ENCODE measurements at places on chromosomes 13 and 19.
A peak's percentile ranks its signal among the peaks of the same experiment; 100 is the strongest.

DNA sequence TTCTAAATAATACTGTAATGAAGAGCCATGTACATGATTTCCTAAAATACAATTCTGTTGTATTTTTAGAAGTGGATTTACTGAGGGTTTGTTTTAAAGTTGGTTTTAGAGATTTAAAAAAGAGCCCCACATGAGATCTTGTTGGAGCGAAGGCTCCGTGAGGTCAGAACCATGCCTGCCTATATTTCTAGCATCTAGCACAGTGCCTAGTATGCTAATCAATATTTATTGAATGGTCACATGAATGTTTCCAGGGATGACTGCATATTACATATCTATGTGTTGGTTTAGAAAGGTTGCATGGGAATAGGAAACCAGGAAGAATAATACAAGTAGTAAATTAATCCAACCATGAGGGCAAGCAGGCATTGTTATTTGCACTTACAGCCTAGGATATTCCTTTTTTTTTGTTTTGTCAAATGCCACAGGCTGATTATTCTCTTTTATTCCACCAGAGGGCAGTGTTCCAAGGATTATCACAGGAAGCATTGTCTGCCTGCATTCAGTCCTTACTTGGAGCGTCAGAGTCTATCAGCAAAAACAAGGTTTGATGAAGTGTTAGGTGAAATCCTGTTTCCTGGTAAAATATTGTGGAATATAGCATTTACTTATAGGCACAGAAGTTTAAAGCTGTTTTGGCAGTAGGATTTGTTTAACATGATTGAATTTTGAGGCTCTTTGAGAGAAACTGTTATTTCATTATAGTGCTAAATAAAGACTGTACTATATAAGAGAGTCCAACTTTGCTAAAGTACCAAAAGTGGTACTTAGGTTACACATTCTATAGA lies 46.8 kb downstream of the COG3 start:
- DNase-seq: peak; percentile 76

GRCh38 chr19:43682824-43683661 lies 13.1 kb upstream of the PLAUR start:
- DNase-seq: no peak

DNA sequence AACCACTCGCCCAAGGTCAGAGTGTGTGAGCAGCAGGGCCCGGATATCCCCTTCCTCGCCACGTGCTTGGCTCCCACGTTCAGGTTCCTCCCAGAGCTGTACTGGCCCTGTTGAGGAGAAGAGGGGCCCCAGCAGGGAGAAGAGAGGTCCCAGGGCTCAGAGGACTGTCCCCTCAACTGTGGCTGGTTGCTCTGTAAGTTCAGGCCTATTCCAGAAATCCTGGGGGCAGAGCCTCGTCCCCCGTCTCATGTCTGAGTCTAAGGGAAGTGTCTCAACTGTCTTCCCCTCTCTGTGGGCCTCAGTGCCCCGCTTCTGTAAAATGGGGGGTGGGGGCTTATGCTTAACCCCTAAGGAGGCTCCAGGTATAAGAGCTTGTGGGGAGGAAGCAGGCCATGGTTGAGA lies 3.9 kb downstream of the PPP5C start:
- no peak for DNase-seq

GRCh38 chr19:49333418-49333805 lies 1.8 kb upstream of the CD37 start:
- DNase-seq: no peak

GRCh38 chr19:6023085-6023682 lies 45.2 kb upstream of the RANBP3 start:
- DNase-seq: no peak

DNA sequence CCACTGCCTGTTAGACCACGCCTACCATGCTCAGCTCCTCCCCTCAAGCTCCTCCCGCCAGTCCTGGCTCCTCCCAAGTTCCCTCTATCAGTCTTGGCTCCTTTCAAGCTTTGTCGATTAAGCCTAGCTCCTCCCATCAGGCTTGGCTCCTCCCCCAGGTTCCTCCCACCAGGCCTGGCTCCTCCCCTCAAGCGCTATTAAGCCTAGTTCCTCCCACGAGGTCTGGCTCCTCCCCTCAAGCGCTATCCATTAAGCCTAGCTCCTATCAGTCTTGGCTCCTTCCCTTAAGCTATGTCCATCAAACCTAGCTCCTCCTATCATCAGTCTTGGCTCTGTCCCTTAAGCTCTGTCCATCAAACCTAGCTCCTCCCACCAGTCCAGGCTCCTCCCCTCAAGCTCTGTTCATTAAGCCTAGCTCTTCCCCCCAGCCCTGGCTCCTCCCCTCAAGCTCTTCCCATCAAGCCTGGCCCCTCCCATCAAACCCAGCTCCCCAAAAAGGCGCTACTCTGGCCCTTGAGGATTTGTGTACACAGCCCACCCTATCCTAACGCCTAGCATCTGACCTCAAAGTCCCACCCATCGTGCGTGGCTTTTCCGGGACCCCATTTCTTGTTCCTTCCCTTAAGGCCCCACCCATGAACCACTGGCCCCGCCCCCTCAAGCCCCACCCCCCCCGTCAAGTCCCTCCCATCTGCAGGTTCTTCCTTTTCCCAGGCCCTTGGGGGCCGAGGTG lies 10.0 kb downstream of the CAMSAP3 start:
- peak; percentile 79 for DNase-seq

DNA sequence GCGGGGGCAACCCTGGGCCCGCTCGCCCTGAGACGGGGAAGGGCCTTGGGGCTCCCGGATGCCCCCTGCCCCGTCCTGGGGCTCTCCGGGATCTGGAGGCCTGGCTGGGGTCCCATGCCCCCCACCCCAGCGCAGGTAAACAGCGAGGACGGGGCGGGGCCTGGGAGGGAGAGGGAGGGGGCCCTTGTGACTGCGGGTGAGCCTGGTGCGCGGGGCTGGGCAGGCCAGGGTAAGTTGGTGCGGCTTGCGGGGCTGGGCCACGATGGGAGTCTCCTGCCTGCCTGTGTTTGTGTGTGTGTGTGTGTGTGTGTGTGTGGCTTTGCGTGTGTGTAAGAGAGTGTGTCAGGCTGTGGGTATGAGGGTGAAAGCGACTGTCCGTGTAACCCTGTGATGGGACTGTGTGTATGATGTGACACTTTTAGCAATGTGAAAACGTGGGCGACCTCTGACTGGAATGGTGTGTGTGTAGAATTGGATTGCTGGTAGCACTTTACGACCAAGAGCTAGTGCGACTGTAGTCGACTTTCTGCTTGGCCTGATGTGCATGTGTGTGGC lies 426 bp downstream of the KLC3 start:
- DNase-seq: no peak

DNA sequence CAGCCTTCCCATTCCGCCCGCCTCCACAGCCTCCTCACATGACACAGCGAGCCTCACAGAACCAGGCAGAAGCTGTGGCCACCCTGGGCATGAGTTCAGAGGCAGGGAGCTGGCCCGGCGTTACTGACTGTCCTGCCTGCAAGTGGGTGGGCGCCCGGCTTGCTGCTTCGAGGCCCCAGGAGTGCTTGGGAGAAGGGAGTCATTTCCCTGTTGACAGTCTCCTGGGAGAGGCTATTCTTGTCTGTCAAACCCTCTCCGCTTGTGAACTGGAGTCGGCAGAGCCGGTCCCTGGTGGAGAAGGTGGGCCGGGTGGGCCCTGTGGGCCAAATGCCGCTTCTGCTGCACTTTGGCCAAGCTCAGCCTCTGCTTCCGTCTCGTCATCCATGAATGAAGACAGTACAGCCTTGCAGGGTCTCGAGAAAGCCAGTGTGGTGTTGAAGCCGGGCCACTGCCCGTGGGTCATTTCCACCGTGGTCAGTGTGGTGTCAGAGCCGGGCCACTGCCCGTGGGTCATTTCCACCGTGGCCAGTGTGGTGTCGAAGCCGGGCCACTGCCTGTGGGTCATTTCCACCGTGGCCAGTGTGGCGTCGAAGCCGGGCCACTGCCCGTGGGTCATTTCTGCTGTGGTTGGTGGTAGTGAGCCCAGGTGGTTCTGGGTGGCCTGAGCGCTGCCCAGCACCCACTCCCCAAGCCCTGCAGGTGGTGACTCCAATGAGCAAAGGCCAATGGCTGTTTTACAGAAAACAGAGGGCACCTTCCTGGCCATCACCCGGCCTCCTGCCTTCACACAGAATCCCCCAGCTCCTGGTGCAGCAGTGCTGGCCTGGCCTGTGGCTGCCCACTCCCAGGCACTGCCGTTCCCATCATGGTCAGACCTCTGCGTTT lies 13.5 kb upstream of the F7 start:
- DNase-seq: no peak

DNA sequence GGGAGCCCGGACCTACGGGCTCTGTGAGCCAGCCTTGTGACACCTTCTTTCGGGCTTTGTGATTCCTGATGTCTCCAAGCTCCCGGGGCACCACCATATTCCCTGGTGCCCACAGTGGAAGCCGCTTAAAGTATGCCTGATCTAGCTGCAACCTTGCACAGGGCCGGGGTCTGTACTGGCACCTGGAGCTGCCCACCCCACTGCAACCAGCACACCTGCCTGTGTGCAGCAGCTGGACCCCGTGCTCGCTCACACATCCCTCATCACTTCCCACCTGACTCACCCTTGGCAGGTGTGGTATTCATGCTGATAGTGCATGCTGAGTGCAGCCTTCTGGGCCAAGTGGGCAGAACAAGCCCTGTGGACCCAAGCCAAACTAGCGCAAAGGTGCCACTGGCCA lies 1981.1 kb upstream of the PCDH20 start:
- no peak for DNase-seq

- peak; percentile 91 for DNase-seq
These were observed at the start of gene MOB3A for GRCh38 chr19:2096034-2096479. TSS of gene MOB3A (minus strand) at chr19:2096326. CDS start at chr19:2078560, 17,766 bp downstream.

GRCh38 chr13:50999641-51000040 lies 90.0 kb downstream of the RNASEH2B start:
- DNase-seq: no peak

- DNase-seq: no peak
These were observed 109.9 kb downstream of the COL4A1 start for GRCh38 chr13:110197026-110197425.

DNA sequence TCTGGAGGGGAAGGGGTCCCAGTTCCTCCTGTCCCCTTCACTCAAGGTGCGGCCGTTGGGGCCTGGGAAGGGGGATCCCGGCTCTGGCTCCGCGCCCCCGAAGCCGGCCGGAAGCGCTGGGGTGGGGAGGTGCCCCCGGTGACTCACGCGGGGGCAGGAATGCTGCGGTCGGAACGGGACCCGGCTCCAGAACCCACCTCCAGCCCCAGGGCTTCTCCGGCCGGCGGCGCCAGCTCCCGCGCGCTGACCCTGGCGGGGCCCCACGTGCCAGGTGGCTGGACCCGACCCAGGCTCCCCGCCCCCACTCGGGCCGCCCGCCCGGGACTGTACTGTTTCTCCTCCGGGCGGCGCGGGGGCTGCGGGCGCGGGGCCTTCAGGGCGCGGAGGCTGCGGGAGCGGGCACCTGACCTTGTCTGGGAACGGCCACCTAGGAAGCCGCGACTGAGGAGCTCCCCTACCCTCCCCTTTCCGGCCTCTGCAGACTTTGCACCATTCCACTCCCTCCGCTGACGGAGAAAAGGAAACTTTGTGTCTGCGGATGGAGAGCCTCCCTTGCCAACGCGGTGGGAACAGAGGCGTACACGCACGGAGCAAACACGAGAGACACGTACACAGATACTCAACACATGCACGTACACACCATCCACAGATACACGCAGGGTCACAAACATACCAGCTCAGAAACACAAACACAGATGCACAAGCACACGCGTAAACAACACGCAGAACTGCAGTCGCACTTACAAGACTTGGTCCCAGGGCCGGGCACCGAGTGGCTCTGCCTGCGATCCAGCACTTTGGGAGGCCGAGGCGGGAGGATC lies 7.2 kb downstream of the AXL start:
- DNase-seq: no peak

DNA sequence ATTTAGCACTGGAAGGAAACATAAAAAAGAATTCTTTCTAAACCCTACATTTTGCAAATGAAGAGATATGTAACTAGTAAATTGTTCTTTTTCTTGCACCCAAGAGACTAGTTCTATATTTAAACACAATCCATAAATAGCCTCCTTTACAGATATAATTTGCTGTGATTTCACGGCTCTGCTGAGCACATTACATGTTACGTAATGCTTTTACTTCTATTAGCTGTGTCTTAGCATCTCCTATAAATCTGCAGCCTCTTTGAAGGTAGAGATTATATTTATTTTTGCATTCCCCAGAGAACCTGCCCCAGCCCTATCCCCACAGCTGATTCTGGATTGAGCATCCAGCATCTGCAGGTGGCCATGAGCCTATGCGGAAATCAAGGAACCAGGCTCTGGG lies 32.2 kb downstream of the LACC1 start:
- DNase-seq: no peak

- DNase-seq: no peak
These were observed 16.3 kb downstream of the ZNF558 start for GRCh38 chr19:8815780-8816179.

- peak; percentile 80 for DNase-seq
These were observed 41.8 kb upstream of the ZNF429 start for GRCh38 chr19:21463449-21464105.

- no peak for DNase-seq
These were observed 20.8 kb downstream of the TCF3 start for GRCh38 chr19:1631557-1632100.

DNA sequence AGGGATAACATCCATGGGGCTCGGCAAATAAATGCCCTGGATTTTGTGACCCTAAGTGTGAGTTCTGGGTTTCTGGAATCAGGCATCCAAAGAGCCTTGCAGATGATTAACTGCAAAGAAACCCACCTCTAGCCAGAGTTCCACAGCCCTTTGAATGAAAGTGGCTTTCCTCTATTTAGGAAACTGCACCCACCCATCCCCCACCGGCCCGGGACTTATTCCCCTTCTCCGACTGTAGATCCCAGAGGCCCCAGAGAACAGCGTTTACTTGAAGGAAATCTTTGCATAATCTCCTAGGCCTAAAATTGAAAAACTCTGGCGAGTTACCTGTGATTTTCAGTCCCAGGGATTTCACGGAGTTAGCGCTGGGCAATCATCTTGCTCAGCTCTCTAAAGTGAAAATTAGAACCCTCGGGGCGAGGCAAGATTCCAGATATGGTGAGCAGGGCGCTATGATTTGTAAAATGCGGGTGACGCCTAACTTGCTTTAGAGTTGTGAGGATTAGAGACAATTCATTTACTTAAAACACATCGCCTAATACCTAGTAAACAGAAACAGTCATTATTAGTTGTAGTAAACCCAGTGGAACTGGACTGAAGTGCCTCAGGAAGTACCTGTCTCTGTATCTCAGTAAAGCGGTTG lies 9.4 kb downstream of the URAD start:
- no peak for DNase-seq

- DNase-seq: no peak
These were observed 19.0 kb downstream of the FNDC3A start for GRCh38 chr13:48994706-48995105.

DNA sequence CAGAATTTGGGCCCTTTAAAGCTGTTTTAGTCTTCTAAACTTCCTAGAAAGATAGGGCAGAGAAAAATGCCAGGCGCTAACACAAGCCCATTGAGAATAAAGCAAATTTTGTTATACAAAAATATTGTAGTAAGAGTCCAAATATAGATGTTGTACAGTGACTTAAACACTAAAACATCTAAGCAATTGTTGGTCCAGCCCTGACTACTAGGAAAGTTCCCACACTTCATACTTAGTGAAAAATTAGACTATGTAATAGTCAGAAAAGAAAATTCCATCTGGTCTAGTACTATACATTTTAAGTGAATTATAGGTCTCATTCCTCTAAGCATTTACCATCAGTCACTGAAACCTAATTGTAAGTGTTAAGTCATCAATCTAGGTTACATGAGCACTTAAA lies 1518.3 kb upstream of the SLC10A2 start:
- DNase-seq: no peak

GRCh38 chr13:22017226-22017625 lies 346.4 kb downstream of the FGF9 start:
- DNase-seq: no peak
